ENCODE measurements at places on chromosomes 2 and 18.

- no peak for DNase-seq
These were observed 97.1 kb downstream of the TEX51 start for GRCh38 chr2:126995621-126996377.

DNA sequence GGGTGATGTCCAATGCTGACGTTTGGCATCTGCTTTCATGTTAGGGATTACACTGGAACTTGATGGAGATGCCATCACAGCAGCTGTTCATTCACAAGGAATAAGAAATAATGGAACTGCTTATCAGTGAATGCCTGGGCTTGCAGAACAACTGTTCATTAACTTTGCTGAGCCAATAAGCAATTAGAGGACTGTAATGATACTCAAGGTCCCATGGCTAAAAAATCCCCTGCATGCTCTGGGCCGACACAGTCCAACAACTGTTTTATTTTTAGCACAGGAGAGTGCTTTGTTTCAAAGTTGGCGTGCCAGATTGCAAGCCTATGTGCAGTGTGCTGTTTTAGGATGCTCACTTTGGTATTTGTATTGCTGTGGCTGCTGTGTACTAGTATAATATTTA, 408.0 kb upstream of the RGPD4 start:
- no peak for DNase-seq

- no peak for DNase-seq
These were observed 905.6 kb downstream of the TSN start for GRCh38 chr2:122660786-122661634.

DNA sequence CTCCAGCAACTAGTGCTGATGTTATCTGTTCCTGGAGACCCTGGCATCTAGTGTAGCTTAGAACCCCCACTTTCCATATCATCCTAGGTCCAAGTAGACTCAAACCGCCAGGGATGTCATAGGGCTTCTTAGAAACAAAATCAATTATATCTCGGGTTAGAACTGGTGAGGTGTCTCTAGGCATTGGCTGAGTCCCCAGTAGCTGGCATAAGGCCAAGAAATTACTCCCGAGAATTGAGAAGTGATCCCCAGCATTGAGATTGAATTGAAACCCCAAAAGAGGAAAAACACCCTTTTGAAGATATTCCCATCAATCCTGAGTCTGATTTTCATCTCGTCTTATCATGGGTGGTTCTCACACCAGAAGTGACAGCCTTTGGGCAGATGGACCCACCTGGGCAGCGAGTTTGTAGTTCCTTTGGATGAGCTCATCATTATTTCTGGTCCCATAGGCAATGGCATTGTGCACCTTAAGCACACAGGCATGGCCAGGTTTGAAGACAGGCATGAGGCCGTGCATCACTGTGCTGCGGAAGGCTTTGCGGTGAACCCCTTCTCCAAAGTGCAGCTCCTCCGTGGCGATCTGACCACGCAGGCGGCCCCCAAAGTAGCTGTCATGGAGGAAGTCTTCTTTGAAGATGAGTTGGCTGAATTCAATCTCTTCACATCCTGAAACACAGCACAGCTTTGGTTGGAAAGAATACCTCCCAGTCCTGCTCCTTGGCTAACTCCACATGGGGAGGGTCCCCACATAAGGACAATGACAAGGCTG, 112.2 kb downstream of the ALPK2 start:
- no peak for DNase-seq

- no peak for DNase-seq
These were observed 41.0 kb upstream of the ASAP2 start for GRCh38 chr2:9165625-9166024.

- no peak for DNase-seq
These were observed 12.7 kb downstream of the ACOXL start for GRCh38 chr2:110745048-110745447.
